Ureter (tissue), 1 donor: ENCODE measurements at places on chromosomes 7 and 10. TPM values are rescaled to one million over a fixed set of nuclear protein-coding genes. Genes with fewer than 3 reads are reported as not detected.

Gene CDHR1
- 1.5 TPM for total RNA-seq

Gene HYAL4
- total RNA-seq = 0.23 TPM

Gene NPFFR1
- total RNA-seq = 0.05 TPM

Gene COL13A1
- total RNA-seq = 4.9 TPM

Gene CHST12
- 19.0 TPM for total RNA-seq
